ENCODE measurements at places on chromosomes 2 and 18.

DNA sequence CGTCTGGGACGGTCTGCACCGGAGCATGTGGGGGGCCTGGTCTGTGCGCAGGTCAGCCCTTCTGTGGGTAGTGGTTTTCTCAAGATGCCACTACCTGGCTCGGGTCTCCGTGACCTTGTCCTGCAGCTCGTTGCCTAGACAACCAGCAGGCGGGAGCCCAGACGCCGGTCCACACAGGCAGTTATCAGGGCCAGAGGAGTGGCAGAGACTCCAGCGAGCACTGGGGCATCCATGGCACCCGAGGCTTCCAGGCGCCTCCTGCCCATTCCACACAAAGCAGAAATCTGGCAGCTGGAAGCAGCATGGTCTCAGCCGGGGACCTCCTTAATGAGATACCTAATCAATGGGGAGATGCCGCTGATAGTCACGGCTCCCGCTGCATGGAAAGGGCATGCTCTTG is 156.1 kb downstream of the FAM210A start:
- no peak for DNase-seq

GRCh38 chr18:6885992-6886796 is 156.7 kb downstream of the ARHGAP28 start:
- DNase-seq: no peak

DNA sequence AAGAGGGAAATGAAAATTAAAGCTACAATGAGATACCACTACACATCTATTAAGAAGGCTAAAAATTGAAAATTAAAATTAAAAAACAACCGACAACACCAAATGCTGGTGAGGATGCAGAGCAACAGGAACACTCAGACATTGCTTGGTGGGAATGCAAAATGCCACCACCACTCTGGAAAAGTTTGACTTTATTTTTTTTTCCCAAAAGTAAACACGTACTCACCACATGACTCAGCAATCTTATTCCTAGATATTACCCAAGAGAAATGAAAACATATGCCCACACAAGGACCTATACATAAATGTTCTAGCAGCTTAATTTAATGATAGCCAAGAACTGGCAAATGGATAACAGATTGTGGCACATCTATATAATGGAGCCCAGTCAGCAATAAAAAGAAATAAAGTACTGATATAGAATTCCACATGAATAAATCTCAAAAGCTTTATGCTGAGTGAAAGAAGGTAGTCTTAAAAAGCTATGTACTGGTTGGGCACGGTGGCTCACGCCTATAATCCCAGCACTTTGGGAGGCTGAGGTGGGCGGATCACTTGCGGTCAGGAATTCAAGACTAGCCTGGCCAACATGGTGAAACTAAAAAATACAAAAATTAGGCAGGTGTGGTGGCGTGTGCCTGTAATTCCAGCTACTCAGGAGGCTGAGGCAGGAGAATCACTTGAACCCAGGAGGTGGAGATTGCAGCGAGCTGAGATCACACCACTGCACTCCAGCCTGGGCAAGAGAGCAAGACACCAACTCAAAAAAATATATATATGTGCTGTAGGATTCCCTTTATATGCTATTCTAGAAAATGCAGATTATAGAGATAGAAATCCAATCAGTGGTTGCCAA is 4.2 kb upstream of the PROC start:
- DNase-seq: no peak

DNA sequence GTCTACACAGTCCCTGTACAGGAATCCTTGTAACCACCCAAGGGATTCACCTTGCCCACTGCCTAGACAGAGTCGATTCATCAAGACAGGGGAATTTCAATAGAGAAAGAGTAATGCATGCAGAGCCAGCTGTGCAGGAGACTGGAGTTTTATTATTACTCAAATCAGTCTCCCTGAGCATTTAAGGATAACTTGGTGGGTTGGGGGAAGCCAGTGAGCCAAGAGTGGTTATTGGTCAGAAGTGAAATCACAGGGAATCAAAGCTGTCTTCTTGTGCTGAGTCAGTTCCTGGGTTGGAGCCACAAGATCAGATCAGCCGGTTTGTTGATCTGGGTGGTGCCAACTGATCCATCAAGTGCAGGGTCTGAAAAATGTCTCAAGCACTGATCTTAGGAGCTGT is 17.8 kb upstream of the FAM98A start:
- DNase-seq: no peak

DNA sequence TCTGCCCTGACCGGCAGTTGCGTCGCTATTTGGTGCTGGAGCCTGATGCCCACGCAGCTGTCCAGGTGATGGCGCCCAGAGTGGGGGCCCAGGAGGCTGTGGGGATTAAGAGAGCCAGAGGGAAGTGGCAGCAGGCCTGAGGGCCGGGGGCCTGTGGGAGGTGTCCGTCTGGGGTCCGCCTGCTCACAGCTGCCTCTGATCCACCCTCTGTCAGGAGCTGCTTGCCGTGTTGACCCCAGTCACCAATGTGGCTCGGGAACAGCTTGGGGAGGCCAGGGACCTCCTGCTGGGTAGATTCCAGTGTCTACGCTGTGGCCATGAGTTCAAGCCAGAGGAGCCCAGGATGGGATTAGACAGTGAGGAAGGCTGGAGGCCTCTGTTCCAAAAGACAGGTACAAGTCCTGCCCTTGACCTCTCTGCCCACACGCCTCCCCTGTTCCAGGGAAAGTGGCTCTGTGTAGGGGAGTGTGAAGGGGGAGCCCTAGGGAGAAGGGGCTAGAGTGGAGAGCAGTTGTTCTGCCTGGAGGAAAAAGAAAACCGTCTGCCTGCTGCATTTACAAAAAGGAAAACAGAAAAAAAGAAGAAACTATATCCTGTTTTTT is 11.6 kb downstream of the STK11IP start:
- DNase-seq: no peak

GRCh38 chr2:113175736-113176695 is 2.2 kb downstream of the PSD4 start:
- no peak for DNase-seq

DNA sequence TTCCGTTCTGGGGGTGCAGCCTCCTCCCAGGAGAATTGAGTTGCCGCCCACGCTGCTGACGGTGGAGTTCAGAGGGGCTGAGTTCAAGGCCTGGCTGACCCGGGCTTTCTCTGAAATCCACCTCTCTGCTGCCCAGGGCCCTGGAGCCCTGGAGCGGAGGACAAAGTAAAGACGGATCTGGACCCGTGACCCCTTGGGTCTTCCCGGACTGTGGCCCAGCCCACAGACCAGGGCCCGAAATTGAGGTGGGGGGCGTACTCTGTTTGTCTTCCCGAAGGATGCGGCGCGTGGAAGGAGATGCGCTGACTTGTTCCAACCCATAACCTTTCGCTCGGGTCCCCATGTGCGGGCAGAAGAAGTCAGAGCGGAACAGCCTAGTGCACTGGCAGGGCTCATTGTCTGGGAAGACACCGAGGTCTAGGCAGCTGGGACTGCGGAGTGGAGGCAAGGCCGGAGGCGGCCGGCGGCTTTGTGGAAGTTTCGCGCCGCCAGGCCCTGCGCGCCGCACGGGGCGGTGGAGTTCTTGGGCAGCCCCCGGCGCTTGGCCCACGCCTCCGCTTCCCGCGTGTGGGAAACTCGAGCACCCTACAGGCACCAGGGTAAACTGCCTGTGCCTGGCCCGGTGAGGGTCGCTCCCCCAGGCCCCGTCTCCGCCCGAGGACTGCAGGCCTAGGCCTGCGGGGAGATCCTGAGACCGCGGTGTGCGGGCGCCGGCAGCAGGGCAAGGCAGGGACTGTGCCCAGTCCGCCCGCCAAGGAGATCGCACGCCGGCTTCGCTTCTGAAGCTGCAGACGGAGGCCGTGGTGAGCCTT is 9.8 kb downstream of the POU3F3 start:
- no peak for DNase-seq

DNA sequence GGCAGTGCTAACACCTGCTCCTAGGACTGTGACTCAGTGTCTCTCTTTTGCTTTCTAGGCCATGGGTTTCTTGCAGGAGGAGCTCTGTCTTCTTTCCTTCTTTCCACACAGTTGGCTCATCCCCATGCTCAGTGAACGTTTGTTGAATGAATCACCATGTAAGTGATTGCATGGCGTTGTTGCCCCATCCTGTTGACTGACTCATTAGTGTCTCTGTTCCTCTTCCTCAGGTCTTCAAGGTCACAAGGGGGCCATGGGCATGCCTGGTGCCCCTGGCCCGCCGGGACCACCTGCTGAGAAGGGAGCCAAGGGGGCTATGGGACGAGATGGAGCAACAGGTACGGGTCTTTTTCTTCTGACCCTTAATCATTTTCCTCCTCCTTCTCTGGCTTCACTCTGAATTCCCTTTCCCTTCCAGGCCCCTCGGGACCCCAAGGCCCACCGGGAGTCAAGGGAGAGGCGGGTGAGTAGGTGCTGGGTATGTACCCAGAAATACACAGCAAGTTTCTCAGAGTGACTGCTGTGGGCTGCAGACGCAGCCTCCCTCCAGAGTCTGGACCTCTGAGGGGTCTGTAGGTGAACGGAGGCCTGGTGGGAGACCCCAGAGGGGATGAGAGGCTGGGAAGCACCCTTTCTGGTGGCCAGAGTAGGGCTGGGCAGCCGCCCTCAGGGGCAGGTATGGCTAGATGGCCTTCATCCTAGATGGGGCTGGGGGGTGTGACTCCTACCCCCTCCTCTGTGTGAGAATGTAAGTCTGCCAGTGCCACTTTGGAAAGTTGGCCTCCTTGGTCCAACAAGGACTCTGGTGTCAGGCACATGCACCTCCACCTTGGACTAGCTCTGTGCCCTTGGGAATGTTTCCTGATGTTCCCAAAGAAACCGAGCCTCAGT is 32.4 kb downstream of the MARCO start:
- DNase-seq: no peak

DNA sequence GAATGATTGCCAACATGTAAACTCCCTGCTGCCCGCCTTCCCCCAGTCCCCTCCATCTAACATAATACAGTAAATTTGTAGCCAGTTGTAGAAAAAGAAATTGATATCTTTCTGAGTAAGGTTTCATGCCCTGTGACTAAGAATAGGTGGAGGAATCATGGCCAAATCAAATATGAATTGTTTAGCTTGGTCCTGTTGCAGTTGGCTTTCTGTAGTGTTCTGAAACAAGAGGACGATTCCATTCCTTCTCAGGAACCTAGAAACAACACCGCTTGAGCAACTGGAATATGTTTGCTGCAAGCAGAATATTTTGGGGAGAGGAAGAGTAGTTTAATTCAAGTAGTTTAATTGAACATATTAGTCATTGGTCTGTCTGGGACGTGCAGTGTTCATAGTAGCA is 7.0 kb upstream of the DRC1 start:
- DNase-seq: no peak

- no peak for DNase-seq
Measured at GRCh38 chr2:235378944-235379343, 114.9 kb upstream of the AGAP1 start.

- DNase-seq: no peak
Measured at GRCh38 chr18:58454406-58455061, 174.4 kb downstream of the ALPK2 start.

GRCh38 chr2:174053355-174054151 is 88.4 kb upstream of the SP3 start:
- DNase-seq: no peak

DNA sequence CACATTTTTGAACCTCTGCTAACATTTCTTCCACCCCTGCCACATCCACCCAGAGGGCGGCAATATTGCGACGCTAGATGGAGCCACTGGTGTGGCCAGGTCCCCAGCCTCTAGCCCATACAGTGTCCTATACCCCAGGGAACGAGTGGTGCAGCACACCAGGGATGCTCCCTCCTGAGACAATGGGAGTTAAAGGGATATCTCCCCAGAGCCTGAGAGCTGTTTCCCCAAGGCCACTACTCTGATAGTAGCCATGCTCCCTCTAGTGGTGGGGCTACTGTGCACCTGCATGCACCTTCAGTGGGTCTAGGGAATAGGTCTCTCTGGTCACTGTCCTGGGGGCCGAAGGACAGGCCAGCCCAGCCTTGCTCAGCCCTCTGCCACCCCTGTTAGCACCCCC is 336.4 kb upstream of the FSHR start:
- DNase-seq: no peak

DNA sequence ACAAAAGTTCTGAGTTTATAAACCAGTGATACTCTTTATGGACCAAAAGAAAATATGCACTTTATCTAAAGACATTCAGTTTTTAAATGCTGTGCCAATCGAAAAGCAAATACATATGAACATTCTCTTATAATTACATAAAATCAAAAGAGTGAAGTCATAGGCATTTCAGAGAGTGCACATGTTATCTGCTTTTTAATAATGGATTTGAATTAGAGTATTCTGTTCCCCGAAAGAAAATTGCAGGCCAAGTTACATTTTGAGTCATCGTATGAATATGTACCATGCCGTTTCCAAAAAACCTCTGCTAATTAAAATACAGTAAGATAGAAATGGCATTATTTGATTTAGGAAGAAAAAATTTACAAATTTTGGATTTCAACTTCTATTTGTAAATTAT is 565.7 kb downstream of the ZEB2 start:
- no peak for DNase-seq

DNA sequence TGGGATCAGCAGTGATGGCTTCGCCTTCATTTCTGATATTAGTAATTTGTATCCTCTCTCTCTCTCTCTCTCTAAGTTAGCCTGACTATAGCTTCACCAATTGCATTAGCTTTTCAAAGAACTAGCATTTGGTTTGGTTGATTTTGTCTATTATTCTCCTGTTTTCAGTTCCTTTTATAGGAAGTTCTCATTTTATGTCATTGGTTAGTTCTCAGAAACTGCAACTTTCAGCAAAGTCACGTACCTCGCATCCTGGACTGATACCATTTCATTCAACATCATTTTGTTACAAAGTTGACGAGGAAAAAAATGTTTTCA is 450.8 kb downstream of the EIPR1 start:
- no peak for DNase-seq

DNA sequence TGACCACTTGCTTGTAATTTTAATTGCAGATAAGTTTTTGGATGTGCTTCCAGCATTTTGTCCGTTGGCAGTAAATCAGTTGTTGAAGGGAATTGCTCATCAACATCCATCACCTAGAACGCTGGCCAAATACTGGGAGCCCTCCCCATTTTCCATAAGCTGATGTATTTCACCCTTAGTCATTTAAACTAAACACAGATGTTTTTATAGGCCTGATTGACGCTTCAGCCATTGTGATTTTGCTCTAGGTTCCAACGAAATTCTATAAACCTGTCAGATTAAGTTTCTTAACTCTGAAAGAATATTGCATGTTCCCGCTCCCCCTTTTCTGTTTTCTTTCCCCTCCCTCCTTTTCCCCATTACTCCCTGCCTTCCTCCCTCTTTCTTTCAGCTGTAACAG is 1.0 kb upstream of the RPRM start:
- no peak for DNase-seq

- DNase-seq: no peak
Measured at GRCh38 chr2:202034249-202035088, 814 bp downstream of the FZD7 start.

Measured in stimulated activated CD8-positive, alpha-beta memory T cell treated with anti-CD3 and anti-CD28 coated beads, Interleukin-4, amount 100 ng/mL, for 1 hour (primary cell).